ENCODE measurements at places on chromosomes 12 and 14.

DNA sequence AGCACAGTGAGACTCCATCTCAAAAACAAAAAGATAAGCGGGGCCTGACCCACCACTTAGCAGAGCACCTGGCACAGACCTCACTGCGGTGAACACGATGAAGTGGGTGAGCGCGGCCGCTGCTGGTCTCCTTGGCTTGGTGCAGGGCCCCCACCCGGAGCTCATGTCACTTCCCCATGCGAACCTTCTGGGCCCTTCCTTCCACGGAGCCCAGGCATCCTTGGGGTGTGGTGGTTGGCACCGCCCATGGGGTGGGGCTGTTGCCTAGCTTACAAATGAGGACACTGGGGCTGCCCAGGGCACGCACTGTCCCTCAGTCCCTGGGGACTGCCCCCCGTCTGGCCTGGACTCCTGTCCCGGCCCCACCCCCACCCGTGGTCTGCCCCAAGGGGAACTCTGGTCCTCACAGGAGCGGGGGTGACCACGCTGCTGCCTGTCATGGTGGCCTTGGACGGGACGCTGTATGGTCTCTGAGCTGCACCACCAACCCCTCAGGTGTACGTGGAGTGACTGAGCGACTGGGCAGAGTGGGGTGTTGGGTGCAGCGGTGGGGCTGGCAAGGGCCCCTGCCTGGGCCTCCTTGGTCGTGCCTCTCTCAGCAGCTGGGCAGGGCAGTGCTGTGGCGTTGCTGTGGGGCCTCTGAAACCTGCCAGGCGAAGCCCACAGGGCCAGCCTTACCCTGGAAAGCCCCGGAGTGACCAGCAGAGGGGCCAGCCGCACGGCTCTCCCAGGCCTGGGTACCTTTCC lies 15.3 kb downstream of the FBRSL1 start:
- DNase-seq: peak; percentile 21

- DNase-seq: no peak
Observed at GRCh38 chr12:401235-402028, at the start of gene CCDC77. Gene CCDC77 (plus strand): TSS chr12:401644. CDS start chr12:409384, 7,740 bp downstream.

- DNase-seq: no peak
Observed at GRCh38 chr12:93902736-93903562, 225.8 kb downstream of the CRADD start.

- no peak for DNase-seq
Observed at GRCh38 chr14:101997429-101998336, 33.3 kb downstream of the DYNC1H1 start.

DNA sequence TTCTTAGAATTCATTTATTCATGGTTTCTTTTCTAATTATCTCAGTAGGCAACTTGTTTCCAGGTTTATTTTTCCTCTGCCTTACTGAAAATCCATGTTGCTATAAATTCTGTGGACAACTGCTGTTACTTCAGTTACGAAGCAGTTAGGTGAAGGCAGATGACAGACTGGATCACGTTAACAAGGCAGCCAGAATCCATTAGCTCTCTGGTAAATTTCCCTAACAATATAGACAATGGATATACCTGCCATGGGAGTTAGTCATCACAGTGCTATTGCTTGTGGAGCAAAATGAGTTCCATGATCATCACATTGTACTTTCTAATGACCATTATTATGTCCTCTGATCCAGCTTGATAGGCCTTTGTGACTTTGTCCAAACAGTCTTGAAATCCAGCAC lies 291.5 kb downstream of the NELL2 start:
- no peak for DNase-seq

DNA sequence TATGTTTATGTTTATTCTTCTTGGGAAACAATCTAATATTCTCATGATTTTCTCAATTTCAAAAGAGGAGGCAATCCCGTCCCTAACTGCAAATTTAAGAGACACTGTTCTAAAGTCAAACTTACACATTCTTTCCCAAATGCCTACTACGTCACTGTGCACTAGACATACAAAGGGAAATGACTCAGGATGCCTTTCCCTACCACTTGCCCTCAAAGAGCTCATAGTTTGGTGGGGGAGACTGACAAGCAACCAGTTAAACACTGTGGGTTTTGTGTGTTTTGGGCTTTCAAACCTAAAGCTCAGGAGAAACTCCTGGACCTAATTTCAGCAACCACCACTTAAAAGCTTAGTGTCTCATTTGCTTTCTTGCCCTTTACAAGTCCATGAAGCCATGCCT lies 58.4 kb downstream of the ATP2B1 start:
- DNase-seq: no peak

GRCh38 chr12:88918161-88918560 lies 337.9 kb upstream of the KITLG start:
- DNase-seq: no peak

- no peak for DNase-seq
Observed at GRCh38 chr14:80955416-80955941, at the start of gene TSHR. Gene TSHR (plus strand): TSS chr14:80955621. CDS start chr14:80955681, 60 bp downstream.
